ENCODE measurements at places on chromosomes 3 and 15.

DNA sequence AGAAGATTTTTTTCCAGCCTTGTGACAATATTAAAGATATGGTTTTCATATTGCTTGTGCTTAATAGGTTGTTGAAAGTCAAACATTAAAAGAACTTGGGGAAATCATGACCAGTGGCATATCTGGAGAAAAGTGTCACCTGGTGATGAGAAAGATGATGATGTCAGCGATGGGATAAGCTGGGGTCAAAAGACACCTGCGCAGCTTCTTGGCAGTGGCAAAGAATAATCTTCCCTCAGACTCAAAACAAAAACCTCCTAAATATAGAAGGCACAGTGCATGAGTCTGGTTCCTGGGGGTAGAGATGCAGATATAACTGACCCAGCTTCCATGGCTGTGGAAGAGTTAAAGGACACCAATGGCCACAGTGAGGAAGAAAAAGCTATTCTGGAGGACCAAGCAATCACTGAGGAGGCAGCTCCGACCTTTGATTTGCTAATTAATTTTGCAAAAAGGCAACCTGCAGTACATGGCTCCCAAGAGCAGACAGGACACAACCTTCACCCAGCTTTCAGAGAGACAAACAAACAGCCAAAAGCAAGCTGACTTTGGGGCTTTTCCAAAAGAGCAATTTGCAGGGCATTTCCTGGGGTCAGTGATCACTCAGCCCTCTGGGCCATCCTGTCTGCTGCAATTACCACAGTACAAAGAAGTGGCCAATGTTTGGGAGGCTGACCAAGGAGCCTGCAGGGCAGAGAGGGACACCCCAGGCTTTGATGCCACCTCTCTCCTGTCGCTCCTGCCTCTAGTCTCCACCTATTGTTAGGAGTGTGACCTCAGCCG, 17.6 kb upstream of the SEMA5B start:
- no peak for DNase-seq

GRCh38 chr15:35750051-35750450, 204.1 kb upstream of the DPH6 start:
- no peak for DNase-seq

DNA sequence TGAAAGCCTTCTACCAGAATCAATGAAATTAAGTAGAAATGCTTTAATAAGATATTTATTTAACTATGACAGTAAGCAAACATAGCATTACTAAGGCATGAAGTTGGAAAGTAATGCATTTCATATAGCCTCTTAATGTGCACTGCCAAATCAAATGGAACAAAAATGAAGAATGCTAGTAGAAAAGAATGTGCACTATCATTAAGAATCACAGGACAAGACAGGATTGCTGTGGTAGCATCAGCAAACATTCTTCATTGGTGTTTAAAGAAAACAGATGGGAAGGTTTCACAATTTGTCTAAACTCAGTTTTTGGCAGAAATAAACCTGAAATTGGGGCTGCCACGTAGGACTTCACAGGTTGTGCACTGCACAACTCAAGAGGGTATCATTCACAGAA, 168.9 kb downstream of the CNTN3 start:
- DNase-seq: no peak

GRCh38 chr3:107323723-107324122, 53.5 kb upstream of the CCDC54 start:
- DNase-seq: no peak

- no peak for DNase-seq
Measured at GRCh38 chr3:89419647-89420241, 312.3 kb downstream of the EPHA3 start.

GRCh38 chr15:45102226-45102625, 11.7 kb downstream of the DUOX2 start:
- no peak for DNase-seq

GRCh38 chr3:28243424-28244106, 2.1 kb downstream of the CMC1 start:
- peak; percentile 64 for DNase-seq

DNA sequence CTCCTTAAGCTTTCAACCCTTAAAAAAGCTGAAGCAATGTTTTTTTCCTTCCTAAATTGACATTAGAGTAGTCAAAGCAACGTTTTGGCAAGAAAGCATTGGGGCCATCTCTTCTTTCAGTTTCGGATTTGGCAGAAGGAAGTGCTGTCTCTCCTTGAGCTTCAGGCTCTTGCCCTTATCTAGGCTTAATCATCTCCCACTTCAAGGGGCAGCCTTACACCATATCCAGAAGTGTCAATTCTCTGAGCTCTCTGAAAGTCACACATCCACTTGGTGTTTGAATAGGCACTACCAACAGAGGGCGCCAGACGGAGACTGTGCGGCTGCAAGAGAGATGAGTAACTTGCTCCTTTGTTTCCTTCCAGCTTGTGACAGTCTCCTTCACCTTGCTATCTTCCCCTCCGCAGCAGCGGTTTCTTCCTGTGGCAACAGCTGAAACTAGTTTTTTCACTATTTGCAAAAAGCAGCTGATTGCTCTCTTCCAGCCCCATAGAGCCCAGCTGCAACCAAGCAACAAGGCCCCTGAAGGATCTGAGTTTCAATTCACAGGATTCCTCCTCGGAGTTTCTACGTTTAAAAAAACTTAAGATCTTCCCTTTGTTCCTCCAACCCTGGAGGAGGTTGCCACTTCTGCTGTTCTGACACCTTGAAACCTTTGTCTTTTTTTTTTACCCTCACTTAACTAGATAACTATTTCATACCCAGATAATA, 147.0 kb upstream of the SLCO3A1 start:
- DNase-seq: peak; percentile 85
